ENCODE measurements at places on chromosomes 12 and 14.

GRCh38 chr12:100668945-100669536 lies 95.6 kb downstream of the GAS2L3 start:
- peak; percentile 57 for DNase-seq

DNA sequence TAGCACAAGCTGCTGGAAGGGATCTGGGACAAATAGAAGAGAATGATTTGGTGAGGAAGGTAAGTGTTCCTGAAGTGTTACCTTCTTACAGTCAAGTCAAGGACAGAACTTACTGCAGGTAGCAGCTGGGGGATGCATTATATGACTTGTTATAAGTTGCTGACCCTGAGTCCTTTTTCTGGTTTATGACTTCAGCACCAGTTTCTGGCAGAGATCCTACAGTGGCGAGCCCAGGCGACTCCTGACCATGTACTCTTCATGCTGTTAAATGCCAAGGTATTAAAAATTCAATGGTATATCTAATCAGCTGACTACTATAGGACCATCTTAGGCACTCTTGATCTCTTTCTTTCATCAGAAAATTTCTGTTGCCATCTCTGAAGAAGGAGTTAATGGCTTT lies 45.1 kb upstream of the ATF1 start:
- DNase-seq = no peak

DNA sequence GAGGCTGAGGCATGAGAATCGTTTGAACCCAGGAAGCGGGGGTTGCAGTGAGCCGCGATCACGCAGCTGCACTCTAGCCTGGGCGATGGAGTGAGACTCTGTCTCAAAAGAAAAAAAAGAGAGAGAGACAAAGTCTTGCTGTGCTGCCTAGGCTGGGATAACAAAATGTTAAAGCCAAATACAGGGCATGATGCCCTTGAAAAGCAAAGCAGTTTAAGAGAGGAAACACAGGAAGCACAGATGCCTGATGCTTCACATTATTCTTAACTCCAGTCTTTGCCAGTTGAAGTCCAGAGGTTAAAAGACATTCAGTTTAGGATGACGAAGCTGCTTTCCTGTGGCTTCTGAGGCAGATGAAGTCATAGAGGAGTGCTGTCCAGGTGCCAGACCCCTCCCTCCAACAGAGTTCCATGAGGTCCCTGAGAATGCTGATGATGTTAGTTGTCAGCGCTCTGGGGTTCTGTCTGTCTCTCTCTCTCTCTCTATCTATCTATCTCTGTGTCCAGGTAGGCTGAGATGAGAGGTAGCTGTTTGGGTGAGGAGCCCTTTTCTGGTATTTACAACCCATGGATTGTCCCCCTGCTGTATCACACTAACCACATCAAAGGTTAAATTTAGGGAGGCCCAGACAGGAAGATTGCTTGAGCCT lies 4.9 kb upstream of the MRPL52 start:
- peak; percentile 97 for DNase-seq

DNA sequence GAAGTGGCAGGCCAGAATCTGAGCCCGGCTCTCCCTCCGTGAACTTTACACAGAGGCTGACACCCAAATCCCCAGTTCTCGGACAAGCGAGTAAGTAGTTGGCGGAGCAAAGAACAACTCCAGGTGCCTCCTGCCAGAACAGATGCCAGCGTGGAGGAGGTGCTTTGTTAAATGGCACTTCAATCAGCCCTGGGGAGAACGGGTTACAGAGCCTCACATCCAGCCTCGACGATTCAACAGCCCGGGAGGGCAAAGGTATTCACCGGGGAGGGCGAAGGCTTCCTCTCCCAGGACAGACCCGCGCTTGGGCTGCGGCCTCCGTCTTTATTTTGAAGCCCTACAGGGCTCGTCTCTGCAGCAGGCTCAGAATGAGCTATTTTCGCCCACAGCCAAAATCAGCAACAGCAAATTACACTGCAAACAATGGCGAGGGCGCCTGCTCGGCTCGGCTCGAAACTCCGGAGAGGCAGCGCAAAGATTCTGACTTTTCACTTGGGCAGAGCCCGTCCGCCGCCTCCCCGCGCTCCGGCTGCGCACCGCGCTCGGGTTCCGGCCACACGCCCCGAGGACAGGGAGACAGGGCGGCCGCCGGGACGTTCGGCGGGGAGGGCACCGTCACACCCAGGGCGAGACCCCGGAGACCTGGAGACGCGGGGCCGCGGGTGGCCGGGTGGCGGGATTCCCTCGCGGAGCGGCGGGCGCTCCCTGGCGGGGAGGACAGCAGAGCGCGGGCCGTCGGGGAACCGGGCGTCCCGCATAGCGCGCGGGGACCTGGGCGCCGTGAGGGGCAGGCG lies 811 bp downstream of the TMCC3 start:
- DNase-seq = no peak
